Transverse colon (tissue), 4 donors: ENCODE measurements at places on chromosomes 11 and 22.

DNA sequence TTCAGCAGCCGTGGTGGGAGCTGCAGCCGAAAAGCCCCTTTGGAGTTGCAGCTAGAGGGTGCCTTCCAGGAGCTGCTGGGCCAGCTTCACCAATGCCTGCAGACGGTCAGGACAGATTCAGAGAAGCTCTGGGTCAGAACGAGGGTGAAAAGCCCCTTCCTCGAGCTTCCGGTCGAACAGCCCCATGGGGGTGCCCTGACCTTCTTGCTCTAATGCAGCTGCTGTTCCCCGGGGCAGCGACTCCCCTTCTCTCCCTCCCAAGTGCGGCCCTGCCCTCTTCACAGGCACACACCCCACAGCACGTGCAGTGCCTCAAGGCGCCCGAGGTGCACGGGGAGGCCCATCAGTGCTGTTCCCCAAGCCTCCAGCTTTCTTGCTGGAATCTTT is 9.6 kb upstream of the IFITM3 start:
- no peak overlapping the region for H3K4me3 ChIP-seq
- peaks cover 23% of the 10 kb centered on the region for H3K4me1 ChIP-seq
- H3K27ac ChIP-seq, result no peak overlapping the region
- no peaks in the 10 kb centered on the region for H3K27me3 ChIP-seq
- no peak for DNase-seq

- H3K36me3 ChIP-seq, result no peaks in the 10 kb centered on the region
- H3K27me3 ChIP-seq, result no peaks in the 10 kb centered on the region
- H3K4me1 ChIP-seq, result no peaks in the 10 kb centered on the region
Measured at GRCh38 chr11:132050577-132051165, 680.3 kb downstream of the NTM start.

GRCh38 chr11:59615120-59615636 is 396 bp downstream of the OSBP start:
- H3K27ac ChIP-seq, result peak overlapping the region; percentile 95
- no peaks in the 10 kb centered on the region for H3K36me3 ChIP-seq
- H3K4me3 ChIP-seq, result peak overlapping the region; percentile 93

GRCh38 chr11:102347462-102348370 is 702 bp downstream of the BIRC2 start:
- H3K27ac ChIP-seq, result peak overlapping the region; percentile 99
- peaks cover 10% of the 10 kb centered on the region for H3K36me3 ChIP-seq
- peaks cover 19% of the 10 kb centered on the region for H3K4me1 ChIP-seq
- peak; percentile 17 for DNase-seq
- H3K27me3 ChIP-seq, result no peaks in the 10 kb centered on the region

- H3K4me1 ChIP-seq, result peaks cover 9% of the 10 kb centered on the region
- no peak overlapping the region for H3K27ac ChIP-seq
- H3K36me3 ChIP-seq, result no peaks in the 10 kb centered on the region
- H3K27me3 ChIP-seq, result no peaks in the 10 kb centered on the region
- no peak for DNase-seq
Measured at GRCh38 chr11:6406370-6406769, 12.5 kb downstream of the APBB1 start.

- H3K4me3 ChIP-seq, result no peak overlapping the region
- H3K36me3 ChIP-seq, result no peaks in the 10 kb centered on the region
- no peak for DNase-seq
- no peaks in the 10 kb centered on the region for H3K4me1 ChIP-seq
Measured at GRCh38 chr11:124301548-124301947, 12.2 kb downstream of the OR8D1 start.

- H3K36me3 ChIP-seq, result no peaks in the 10 kb centered on the region
- H3K4me3 ChIP-seq, result no peak overlapping the region
- H3K27ac ChIP-seq, result no peak overlapping the region
- H3K27me3 ChIP-seq, result no peaks in the 10 kb centered on the region
- no peaks in the 10 kb centered on the region for H3K4me1 ChIP-seq
- no peak for DNase-seq
Measured at GRCh38 chr11:103354656-103355055, 245.4 kb downstream of the DYNC2H1 start.

- H3K27ac ChIP-seq, result no peak overlapping the region
- no peaks in the 10 kb centered on the region for H3K27me3 ChIP-seq
- no peaks in the 10 kb centered on the region for H3K36me3 ChIP-seq
- no peak for DNase-seq
- no peak overlapping the region for H3K4me3 ChIP-seq
- no peaks in the 10 kb centered on the region for H3K4me1 ChIP-seq
Measured at GRCh38 chr11:27563201-27563600, 56.6 kb upstream of the LIN7C start.

GRCh38 chr11:68870470-68870869 is 28.8 kb upstream of the CPT1A start:
- peaks cover 6% of the 10 kb centered on the region for H3K4me1 ChIP-seq
- DNase-seq, result no peak
- no peaks in the 10 kb centered on the region for H3K36me3 ChIP-seq
- no peaks in the 10 kb centered on the region for H3K27me3 ChIP-seq
- H3K4me3 ChIP-seq, result peak overlapping the region; percentile 42

DNA sequence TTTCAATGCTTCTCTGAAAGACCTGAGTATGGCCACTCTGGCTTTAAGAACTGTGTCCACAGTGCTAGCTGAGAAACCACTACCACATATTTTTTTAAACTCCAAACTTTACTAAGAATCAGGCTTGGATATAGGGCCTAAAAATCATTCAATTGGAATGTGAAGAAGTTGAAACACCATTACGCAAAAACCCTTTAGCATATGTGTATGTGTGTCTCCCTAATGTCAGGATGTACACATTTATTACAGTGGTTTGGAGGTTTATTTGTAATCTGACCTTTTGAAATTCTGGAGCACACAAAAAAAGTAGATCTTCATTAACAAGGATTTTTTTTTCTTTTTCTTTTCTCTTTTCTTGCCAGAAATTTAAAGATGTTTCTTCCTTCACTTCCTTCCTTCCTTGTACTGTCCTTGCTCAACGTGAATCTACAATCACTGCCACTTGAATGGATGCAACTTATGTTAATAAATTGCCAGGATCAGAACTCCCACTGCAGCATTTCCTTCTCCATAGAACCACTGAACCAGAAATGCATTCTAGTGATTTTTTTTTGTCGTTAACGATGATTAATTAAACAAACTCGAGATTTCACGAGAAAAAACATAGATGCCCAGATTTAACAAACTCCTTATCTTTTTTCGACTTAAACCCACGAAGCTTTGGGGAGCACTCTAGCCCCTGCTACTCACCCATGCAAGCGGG is 3.1 kb upstream of the ADM start:
- peaks cover 3% of the 10 kb centered on the region for H3K27me3 ChIP-seq
- no peaks in the 10 kb centered on the region for H3K36me3 ChIP-seq
- no peak overlapping the region for H3K4me3 ChIP-seq
- DNase-seq, result no peak

- H3K36me3 ChIP-seq, result no peaks in the 10 kb centered on the region
- H3K27ac ChIP-seq, result no peak overlapping the region
- no peaks in the 10 kb centered on the region for H3K27me3 ChIP-seq
- no peak for DNase-seq
Measured at GRCh38 chr11:69245491-69246345, 48.2 kb upstream of the MYEOV start.

GRCh38 chr11:20760811-20761210 is 91.4 kb downstream of the NELL1 start:
- no peak overlapping the region for H3K4me3 ChIP-seq
- H3K4me1 ChIP-seq, result no peaks in the 10 kb centered on the region
- no peak overlapping the region for H3K27ac ChIP-seq
- no peaks in the 10 kb centered on the region for H3K27me3 ChIP-seq
- H3K36me3 ChIP-seq, result no peaks in the 10 kb centered on the region

DNA sequence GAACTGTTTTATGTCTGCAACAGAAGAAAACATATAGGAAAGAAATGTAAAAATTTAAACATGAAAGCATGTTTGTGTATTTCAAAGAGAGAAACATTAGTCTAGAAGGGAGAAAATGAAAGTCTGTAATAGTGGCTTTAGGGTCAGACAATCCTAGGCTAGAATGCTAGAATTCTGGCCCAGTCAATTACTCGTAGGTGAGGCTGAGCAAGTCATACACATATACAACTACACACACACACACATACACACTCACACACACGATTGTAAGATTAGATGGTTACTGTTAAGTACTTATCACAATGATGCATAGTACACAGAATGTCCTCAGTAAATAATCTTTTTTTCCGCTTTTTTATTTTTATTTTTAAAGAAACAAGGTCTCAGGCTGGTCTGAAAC is 37.7 kb upstream of the PCF11 start:
- no peaks in the 10 kb centered on the region for H3K27me3 ChIP-seq
- H3K4me1 ChIP-seq, result peaks cover 5% of the 10 kb centered on the region
- no peak overlapping the region for H3K4me3 ChIP-seq
- no peaks in the 10 kb centered on the region for H3K36me3 ChIP-seq

DNA sequence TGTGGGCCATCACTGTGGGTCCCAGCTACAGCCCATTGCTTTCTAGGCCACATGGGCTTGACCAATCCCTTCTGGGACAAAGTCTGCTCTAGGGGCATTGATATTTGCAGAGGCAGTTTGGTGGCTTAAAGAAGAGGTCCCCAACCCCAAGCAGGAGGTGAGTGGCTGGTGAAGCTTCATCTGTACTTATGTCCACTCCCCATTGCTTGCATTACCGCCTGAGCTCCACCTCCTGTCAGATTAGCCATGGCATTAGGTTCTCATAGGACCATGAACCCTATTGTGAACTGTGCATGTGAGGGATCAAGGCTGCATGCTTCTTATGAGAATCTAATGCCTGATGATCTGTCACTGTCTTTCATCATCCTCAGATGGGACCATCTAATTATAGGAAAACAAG is 54.4 kb upstream of the CADM1 start:
- no peaks in the 10 kb centered on the region for H3K27me3 ChIP-seq
- no peaks in the 10 kb centered on the region for H3K36me3 ChIP-seq
- no peaks in the 10 kb centered on the region for H3K4me1 ChIP-seq
- no peak overlapping the region for H3K4me3 ChIP-seq

DNA sequence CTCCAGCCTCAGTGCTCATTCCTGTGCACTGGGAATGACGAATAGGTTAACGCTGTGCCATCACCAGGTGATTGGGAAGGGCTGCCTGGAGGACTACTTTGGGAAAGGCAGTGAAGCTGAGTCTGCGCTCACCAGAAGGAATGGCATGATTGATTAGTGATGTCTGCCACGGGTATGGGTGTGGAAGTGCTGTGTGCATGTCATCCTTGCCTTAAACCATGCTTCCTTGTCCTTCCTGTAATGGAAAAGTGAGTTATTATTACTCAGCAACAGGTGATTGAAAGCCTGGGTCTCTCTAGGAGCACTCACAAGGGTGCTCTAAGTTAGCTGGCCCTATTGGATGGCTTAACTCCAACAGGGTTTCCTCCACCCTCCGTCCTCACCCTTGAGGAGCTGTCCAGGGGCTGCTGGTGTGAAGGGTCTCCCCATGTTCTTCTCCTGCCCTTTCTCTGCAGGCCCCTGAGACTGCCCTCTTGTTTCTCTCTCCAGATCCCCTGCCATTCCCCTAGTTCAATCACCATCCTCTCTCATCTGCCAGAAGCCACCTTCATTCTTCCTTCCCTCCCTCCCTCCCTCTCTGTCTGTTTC is 121.9 kb upstream of the NECTIN1 start:
- DNase-seq, result no peak
- H3K36me3 ChIP-seq, result no peaks in the 10 kb centered on the region
- H3K4me3 ChIP-seq, result no peak overlapping the region
- H3K27ac ChIP-seq, result no peak overlapping the region
- no peaks in the 10 kb centered on the region for H3K27me3 ChIP-seq
- H3K4me1 ChIP-seq, result no peaks in the 10 kb centered on the region

DNA sequence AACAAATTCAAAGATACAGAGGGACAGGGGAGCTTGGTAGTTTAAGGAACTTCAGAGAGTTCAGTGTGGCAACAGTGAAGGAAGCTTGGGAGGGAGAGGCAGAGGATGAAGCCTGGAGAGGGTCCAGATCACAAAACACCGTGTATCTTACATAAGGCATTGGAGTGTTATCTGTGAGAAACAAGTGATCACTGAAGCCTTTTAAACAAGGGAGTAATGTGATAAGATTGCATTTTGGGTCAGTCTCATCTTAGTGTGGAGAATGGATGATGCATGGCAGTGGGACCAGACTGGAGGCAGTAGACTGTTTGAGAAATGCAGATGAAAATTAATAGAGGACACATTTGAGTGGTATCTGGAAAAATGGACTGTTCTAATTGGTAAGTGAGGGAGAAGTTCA is 79.4 kb downstream of the EXT2 start:
- no peak for DNase-seq

DNA sequence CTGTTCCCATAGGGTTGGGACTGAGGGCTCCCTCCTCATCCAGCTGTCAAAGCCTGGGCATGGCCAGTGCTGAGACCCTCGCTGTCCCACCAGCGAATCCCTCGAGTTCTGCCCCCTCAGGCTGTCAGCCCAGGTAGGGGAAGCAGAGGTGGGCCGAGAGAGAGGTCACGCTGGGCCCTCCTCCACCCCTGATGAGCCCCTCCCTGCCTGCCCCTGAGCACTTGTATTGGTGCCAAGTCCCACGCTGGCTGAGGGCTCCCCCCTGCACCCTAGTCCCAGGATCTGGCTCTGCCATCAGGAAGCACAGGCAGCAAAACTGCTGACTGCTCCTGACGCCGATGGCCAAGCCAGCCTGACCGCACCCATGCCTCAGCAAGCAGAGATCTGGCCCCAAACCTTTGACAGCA is 3.3 kb downstream of the PRR33 start:
- no peak overlapping the region for H3K27ac ChIP-seq
- no peaks in the 10 kb centered on the region for H3K27me3 ChIP-seq
- H3K4me3 ChIP-seq, result no peak overlapping the region
- no peaks in the 10 kb centered on the region for H3K4me1 ChIP-seq
- DNase-seq, result no peak

- no peaks in the 10 kb centered on the region for H3K4me1 ChIP-seq
- H3K4me3 ChIP-seq, result no peak overlapping the region
- H3K27me3 ChIP-seq, result no peaks in the 10 kb centered on the region
- DNase-seq, result no peak
- no peaks in the 10 kb centered on the region for H3K36me3 ChIP-seq
Measured at GRCh38 chr11:130442737-130443136, 5.7 kb upstream of the ADAMTS15 start.

DNA sequence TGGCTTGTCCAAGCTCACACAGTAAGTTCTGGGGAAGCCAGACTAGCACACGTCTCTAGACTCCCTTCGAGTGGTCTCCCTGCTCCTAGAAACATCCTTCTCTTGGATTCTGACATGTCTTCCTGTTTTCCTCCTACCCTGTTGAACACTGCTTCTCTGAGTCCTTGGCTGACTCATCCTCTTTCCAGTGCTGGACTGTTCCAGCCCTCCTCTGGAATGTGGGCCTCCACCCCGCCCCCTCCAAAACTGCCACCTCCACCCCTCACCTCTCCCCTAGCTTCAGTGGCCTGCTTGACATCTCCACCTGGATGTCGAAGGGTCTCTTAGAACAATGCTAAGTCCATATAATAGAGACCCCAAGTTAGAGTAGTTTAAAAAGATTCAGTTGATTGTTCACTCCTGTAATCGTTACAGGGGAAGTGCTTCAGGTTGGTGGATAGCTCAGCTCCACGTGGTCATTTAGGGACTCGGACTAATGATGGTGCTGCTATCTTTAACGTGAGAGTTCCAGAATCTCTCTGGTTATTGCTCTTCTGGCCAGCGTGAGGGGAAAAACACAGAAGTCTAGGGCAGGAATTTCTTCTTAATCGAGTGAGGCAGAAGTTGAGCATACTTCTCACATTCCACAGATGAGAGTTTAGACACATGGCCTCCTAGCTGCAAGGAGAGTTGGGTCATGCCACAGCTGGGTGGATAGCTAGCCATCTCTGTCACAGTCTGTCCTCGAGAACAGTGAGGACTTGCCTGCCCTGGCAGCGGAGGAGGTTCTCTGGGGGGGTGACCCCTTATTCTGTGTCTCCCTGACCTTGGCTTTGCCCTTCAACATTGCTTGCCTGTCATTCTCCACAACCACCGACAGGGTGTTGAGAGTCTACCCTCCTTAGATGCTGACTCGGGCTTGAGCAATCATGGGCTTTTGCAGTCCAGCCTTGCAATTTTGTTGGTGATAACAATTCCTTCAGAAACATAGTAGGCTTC is 4.7 kb upstream of the C11orf96 start:
- H3K27ac ChIP-seq, result peak overlapping the region; percentile 31
- no peak for DNase-seq
- H3K36me3 ChIP-seq, result no peaks in the 10 kb centered on the region
